ENCODE measurements at places on chromosomes 7 and 10.
A peak's percentile ranks its signal among the peaks of the same experiment; 100 is the strongest.

DNA sequence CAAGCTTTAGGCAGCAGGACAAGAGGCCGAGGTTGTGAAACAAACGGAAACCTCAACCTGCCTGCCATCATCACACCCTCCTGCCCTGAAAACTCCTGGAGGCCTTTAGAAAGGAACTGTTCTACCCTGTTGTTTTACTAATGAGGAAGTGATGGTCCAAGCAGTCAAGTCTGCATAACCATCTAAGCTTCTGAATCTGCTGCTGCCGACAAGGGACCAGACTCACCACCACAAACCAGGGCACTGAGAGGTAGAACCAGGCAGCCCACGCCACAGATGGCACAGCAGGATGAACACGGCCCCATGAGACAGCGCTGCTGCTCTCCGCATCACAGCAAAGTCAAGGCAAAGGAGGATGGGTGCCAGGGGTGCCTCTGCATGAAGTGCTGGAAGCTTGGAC is 209.4 kb downstream of the CELF2 start:
- no peak for DNase-seq

- DNase-seq: no peak
Measured at GRCh38 chr10:116017405-116017804, 255.6 kb downstream of the GFRA1 start.

- DNase-seq: no peak
Measured at GRCh38 chr10:62545160-62546066, 171.2 kb downstream of the ZNF365 start.

DNA sequence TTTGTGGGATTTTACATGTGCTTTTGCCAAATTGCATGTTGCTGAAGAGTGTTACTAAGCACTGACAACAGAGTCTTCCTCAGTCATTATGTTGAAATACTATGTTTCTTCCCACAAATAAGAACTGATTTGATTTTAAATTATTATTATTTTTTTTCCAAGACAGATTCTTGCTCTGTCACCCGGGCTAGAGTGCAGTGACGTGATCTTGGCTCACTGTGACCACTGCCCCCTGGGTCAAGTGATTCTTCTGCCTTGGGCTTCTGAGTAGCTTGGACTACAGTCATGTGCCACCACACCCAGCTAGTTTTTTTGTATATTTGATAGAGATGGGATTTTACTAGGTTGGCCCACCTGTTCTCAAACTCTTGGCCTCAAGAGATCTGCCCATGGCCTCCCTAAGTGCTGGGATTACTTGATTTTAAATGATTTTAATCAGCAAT is 42.3 kb downstream of the MINPP1 start:
- no peak for DNase-seq

GRCh38 chr7:42611961-42612360 is 299.9 kb downstream of the C7orf25 start:
- no peak for DNase-seq

DNA sequence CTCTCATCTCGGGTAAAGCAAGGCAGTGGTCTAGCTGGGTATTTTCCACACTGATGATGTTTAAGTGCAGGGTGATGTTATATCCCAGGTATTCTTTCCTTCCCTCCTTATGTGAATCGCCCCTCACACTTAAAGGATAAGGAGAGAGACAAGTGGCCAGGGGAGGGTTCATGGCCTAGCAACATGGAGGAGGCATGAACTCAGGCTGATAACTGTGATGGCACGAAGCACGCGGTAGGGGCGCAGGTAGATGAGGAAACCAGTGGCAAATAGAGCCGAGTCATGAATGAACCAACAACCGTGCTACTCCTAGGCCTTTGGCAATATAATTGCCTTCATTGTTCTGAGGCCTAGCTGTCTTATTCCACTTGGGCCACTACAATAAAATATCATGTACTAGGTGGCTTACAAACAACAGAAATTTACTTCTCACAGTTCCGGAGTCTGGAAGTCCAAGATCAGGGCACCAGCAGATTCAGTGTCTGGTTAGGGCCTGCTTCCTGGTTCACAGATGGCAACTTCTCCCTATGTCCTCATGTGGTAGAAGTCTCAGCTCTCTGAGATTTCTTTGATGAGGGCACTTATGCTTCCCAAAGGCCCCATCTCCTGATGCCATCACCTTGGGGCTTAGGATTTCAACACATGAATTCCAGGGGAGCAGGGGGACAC is 56.0 kb upstream of the PIK3CG start:
- DNase-seq: no peak

DNA sequence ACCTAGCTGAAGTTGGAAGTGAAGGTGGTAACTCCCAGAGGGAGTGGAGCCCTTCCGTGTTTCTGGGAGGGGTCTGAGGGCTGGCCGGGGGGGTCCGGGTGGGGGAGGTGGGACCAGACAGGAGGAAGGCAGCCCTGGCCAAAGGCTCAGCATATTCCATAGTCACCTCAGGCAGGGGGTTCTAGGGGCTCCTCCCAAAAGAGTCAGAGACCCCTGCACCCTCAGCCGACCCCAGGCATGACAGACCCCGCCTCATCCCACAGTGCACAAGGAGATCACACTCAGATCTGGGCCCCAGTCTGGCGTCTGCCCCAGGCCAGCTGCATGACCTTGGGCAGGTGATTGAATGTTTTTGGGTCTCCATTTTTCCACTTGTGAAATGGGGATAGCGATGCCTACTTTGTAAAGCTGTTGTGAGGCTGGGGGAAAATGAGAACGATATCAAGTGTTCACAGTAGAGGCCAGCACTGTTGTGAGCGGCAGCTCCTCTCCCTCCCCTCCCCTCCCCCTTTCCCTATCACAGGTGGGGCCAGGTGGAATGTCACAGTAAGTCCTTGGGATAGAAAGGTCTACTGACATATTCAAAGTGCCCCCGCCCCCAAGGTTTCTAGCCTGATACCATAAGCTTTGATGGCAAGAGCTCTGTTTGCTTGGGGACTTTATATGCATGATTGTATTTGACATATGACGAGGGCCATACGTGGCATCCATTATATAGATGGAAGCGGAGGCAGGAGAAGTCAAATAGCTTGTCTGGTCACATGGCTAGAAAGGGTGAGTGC is 33.3 kb downstream of the DNAJB12 start:
- DNase-seq: peak; percentile 34

- no peak for DNase-seq
Measured at GRCh38 chr10:47104786-47105385, 193.7 kb downstream of the PTPN20 start.

- DNase-seq: no peak
Measured at GRCh38 chr7:78565784-78566183, 767.2 kb downstream of the PHTF2 start.

DNA sequence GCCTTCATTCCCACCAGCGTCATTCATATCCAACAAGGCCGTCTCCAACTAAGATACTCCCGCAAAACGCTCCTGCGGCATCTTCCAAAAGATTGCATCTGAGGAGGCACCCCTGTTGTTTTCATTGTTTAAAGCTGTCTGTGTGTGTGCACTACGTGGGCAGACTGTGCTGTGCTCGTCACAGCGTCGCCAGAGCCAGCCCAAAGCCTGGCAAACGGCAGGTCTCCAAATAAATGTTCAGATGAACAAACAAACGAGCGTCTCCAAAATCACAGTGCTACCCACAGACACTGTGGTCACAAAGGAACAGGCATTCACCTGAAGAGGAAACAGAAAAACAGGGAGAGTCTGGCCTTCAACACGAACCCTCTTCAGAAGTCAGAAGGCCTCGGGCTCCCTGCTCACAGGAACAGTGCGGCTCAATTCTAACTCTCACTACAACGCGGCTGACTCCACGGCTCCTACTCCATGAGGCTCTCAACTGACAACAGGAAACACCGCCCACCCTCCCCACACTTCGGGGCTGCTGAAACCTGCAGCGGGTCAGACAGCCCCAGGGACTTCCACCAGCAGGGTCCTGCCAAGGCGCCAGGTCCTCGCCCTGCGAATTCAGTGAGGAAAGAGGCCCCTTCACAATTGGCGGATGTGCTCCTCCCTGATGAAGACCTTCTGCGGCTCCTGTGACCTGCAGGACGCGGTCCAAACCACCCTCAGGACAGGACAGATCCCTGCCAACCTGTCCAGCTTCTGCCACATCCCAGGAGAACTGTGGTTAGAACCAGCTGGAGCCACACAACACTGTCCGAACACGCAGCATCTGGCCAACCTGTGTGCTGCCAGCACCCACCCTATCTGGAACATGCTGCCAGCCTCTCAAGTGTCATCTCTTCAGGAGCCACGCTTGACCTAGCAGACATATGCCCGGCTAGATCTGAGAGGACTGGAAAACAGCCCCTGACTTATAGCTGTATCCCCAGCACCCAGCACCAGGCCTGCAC is 36.1 kb downstream of the MAD1L1 start:
- DNase-seq: peak; percentile 87
